BE2C (cell line): ENCODE measurements at places on chromosomes 4 and X.

GRCh38 chrX:137194164-137194563 is 160.4 kb upstream of the GPR101 start:
- peak; percentile 15 for DNase-seq

- DNase-seq: no peak
Measured at GRCh38 chr4:118749347-118749988, 64.3 kb downstream of the METTL14 start.

- DNase-seq: no peak
Measured at GRCh38 chrX:49197543-49198087, 2.4 kb downstream of the SYP start.

GRCh38 chr4:6720202-6720699 is 4.3 kb downstream of the BLOC1S4 start:
- peak; percentile 95 for DNase-seq

- no peak for DNase-seq
Measured at GRCh38 chrX:53738370-53738906, 51.9 kb upstream of the HUWE1 start.

- no peak for DNase-seq
Measured at GRCh38 chr4:38765382-38765781, 17.4 kb downstream of the TLR10 start.
